Right ventricle myocardium inferior (tissue), 1 donor: ENCODE measurements at places on chromosomes 2 and 18.

DNA sequence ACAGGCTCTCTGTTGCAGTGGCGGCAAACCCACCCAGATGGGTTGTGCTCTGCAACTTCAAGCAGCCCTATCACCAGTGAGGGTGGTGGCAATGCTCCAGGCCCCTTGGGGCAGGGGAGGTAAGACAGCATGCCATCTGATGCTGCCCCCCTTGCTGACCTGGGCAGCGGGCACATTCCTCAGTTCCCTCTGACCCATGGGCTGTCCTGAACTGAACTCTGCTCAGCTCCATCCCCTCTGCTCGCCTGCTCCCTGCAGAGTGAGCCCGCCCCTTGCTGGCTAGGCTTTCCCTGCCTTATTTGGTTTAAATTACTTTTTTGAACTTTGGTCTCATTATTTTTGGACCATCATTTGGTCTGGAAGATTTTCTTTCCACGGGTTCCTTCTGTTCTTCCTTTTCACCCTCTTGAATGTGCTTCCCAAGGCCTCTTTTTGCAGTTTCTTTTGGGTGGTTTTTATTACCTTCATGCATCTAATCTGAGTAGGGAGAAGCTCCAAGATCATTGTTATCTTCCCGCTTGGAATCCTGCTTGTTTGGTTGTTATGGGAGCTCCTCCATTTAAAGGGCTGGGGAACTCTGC lies 565.4 kb downstream of the TNS1 start:
- DNase-seq = no peak

DNA sequence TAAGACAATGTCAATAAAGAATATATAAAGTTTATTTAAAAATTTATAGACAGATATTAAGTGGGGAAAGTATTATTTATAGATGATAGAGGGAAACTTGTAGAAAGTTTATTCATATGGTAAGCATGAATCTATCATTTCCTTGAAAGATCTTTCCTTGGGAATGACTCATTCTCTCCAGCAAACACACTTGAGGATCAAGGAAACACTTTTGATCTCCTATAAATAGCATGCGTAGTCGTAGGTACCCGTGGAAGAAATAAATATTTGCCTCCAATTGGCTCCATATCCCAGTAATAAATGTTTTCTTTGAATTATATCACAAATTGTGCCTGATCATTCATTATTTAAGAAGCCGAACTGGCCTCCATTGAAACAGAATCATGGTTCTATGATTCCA lies 483.4 kb downstream of the RNF144A start:
- DNase-seq = no peak

DNA sequence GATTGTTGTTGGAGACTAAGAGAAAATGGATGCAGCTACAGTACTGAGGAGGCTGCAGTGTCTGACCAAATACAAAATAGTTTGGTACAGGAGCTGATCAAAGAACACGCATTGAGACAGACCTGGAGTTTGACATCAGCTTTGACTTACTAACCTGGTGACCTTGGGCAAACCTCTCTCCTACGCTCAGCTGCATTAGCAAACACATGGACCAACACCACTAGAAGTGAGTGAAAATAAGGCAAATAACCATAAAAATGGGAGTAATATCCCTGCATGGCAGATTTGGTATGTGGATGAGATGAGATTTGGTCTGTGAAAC lies 126.5 kb downstream of the LPIN1 start:
- no peak for DNase-seq

DNA sequence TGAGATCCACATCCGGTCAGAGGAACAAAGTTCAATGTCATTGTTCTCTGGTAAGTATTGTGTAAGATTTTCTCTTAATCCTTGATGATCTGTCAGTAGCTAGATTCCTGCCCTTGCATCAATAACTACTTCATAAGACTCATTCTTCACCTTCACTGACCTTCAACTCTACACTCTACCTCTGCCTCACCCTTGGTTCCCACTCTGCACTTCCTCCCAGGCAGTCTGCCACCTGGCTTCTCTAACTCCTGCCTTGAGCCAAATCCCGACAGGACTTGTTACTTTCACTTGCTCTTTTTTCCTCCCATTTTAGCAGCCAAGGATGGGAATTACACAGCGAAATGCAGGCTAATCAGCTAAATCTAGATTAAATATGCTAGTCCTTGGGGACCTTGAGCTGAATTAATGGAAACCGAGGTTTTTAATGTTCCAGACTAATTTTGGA lies 190.7 kb downstream of the DLGAP1 start:
- no peak for DNase-seq

GRCh38 chr2:38155-38554 lies 8.2 kb downstream of the FAM110C start:
- DNase-seq = no peak

DNA sequence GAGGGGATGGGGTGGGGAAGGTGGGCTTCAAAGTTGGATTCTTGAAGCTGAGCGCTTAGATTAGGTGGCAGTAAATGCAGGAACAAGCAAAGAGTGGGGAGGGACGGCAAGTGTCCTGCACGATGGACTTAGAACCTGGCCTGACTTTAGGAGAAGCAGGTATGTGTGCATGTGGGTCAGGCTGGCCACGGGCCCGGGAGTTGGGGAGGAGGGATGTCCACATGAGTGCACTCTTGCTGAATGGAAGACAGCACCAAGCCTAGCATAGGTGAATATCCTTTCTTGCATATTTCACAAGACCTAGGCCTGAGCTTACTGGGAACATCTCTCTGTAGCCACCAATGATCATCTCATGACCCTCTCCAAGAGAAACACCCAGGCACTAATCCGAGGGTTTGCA lies 96.1 kb downstream of the DDX1 start:
- DNase-seq = no peak

DNA sequence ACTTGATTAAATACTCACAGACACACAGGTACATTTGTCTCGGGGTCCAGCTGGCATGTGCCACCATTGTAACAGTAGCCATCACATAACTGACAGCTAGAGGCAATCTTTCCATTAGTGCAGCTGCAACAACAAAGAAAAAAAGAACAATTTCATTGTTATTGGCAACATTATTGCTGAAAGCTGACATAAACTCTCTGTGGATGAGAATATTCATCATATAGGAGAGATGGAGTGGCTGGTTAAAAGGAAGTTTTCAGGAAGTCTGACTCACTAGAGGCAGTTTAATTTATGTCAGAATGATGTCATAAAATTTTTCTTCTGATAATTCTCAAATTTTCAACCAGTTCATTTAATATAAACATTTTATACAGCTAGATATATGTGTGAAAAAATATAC lies 1490.0 kb upstream of the NXPH2 start:
- no peak for DNase-seq

DNA sequence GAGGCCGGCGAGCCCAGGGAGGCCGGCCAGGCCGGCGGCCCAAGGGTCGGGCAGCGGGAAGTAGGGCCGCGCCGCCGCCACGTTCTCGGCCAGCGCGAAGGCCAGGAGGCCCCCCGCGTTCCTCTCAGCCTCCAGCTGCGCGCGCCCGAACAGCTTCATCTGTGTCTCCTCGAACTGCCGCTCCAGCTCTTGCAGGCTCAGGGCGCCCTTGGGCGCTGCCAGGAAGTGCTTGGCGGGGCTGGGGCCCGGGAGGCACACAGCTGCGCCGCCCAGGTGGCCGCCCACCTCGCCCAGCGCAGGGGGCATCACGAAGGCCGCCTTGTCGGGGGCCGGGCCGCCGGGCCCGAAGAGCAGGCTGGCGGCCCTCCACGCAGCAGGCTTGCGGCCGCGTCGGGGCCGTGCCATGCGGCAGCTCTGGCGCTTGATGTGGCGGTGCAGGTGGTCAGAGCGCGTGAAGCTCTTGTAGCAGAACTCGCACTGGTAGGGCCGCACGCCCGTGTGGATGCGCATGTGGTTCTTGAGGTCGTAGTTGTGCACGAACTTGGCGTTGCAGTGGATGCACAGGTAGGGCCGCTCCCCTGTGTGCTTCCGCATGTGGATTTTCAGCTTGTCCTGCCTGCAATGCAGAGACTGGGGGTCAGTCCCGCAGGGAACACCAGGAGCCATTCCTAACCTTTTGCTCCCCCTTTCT lies 99.0 kb upstream of the SMAD2 start:
- peak; percentile 71 for DNase-seq

DNA sequence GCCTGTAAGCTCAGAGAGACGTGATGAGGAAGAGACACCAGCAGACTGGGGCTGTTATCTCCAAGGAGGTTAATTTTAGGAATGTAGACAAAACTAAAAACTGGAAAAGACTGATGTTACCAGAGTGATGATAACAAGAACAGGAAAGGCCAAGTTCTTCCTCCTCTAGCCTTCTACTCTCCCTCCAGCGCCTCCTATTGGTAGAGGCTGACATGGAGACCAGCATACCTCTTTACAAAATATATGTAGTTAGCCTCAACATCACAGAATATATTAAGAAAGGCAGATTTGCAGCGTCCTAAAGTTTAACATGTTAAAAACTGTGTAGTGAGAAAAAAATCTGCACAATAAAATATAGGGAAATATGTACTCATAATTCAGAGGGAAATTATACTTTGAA lies 66.0 kb downstream of the TCF4 start:
- DNase-seq = no peak

GRCh38 chr2:62266433-62267038 lies 70.6 kb downstream of the B3GNT2 start:
- DNase-seq = no peak

DNA sequence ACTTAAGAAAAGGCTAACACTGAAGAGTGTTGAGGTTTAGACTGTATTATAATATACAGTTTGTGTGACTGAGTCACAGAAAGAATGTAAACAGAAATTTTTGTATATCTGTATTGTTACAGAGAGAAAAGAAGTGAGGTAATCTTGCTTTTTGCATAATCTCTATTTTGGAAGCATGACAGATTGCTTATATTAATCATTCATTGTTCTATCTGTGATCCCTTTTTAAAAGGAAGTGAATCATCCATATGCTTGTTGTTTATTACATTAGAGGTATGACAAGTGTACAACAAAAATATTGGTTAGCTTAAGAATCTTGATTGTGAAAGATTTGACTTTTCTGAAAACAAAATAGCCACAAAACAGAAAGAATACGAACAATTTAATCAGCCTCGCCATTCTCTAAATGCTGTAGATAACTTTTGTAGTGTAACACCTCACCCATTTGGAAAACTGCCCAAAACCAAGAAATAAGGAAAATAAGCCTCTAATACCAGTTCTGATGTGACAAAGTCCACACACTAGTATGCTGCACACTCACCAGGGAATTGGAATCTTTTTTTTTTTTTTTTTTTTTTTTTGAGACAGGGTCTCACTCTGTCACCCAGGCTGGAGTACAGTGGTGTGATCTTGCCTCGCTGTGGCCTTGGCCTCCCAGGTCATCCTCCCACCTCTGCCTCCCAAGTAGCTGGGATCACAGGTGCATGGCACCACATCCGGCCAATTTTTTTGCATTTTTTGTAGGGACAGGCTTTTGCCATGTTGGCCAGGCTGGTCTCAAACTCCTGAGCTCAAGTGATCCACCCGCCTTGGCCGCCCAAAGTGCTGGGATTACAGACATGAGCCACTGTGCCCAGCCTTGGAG lies 91.5 kb upstream of the LPIN2 start:
- no peak for DNase-seq

DNA sequence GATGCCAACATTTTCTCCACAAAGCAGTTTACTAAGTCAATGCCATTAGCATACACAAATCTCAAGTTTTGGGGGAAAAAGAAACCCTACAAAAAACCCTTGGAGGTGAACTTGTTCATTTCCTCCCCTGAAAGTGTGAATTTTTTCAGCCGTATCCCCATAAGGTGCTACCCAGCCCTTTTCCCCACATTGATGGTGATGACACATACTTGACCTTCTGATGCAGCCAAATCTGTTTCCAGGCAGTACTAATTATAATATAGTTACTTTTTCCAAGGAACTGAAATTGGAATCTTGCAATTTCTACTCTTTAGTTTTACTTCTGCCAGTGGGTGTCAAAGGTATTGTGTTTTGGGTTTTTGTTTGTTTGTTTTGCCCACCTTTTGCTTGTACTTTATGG lies 474.5 kb downstream of the TGIF1 start:
- DNase-seq = no peak

DNA sequence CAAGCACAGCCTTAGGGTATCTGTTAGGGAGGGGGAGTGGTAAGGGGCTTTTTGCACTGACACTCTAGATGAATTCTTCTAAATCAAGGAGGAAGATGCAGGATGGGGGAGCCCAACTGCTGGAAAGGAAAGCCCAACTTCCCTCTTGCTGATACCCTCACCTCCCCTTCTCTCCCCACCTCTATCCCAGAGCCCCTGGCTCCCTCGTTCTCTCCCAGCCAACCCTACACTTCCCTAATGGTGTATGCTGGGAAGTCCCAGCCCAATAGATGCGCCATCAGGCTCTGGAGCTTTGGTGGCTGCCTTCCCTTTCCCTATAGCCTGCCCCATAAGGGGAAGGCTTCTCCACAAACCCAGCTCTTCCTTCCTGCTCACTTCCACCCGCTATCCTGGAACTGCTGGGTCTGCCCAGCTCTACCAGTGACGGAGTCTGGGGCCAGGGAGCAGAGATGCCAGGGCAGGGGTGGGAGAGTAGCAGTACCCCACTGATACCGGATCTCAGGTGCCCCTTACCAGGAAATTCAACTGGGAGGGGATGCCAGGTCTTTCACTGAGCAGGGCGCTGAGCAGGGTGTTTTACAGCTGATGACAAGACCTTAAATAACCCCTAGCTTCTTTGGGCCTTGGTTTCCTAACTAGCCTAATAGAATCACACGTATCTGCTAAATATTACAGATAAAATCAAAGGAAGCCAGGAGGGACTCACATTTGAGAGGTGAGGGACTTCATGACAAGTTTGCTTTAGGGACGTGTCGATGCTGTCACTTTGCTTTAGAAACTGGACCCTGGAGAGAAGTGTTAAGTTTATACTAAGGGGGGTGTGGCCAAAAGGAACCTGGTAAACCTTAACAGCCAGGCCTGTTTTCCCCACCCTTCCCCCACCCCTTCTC lies 82.6 kb downstream of the DNMT3A start:
- peak; percentile 14 for DNase-seq

GRCh38 chr18:43559507-43559906 lies 282.2 kb upstream of the SYT4 start:
- DNase-seq = no peak

- DNase-seq = peak; percentile 85
These were observed 59.3 kb downstream of the EMILIN2 start for GRCh38 chr18:2905854-2906703.

DNA sequence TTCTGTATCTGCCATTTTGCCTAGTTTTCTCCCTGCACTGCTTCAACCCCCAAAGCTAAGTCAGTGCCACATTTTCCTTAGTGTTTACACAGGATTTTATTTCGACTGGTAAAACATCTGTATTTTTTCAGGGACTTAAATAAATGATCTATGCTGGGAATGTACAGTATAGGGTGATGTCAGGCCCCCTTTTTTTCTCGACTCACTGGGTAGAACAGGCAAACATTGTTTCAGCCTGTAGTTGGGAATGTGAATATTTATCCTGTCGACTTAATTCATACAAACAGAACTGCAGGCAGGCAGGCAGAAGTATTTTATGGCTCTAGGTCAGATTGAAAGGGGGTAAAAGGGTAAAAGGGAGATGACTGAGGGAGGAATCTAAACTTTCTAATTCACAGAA lies 123.5 kb upstream of the ZFP36L2 start:
- DNase-seq = no peak
